ENCODE measurements at places on chromosomes 1 and 21.

DNA sequence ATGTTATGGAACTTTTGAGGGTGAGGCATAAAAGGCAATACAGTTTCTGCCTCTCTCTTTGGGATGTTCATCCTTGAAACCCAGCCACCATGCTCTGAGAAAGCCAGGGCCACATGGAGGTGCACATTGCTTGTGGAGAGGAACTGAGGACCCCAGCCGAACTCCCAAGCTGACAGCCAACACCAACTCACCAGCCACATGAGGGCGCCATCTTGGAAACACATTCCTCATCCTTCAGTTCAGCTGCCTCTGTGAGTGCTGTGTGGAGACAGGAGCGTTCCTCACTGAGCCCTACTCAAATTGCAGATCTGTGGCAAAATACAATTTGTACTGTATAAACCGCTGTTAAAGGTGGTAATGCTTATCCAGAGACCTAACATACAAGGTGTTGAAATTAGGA is 137.5 kb downstream of the GABPA start:
- no peak for DNase-seq

DNA sequence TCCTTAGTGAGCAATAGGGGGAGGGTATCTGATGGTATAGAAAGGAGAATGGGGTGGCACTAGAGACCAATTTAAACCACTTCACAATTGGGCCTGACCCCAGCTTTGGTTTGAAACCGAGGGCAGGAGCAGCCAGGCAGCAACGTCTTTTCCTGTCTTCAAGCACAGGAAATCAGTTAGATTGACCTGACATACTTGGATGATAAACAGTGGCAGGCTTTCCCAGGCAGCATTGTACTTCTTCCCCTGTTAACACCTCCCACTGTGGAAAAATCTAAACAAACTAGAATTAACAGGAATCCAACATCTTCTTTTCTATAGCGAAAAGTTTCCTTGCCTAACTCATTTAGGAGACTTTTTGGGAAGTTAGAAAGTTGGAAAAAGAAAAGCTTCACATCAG is 40.6 kb downstream of the SELL start:
- DNase-seq = no peak

DNA sequence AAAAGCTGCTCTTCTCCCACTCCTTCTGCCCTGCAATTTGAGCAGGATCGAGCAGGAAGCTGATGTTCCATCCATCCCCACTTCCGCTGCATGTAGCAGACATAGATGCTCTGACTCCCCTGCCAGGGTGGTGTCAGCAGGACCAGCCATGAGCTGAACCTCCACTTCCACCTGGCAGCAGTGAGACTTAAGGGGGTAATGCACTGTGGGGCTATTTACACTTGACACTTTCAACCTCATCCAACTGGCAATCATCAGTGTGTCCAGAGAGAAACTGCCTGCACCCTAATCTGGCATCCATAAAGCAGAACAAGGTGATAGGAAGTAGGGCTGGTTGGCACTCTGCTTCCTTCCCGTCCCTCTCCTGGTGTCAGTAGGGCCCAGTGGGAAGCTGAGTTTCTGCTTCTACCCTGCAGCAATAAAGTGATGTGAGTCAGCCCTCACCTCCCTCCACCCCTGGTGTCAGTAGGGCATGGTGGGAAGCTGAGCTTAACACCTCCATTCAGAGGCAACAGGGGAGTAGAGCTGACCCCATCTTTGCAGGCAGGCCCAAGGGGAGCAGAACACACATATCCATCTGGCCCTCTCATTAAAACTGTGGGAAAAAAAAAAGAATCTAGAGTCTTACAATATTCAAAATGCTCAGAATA is 272.3 kb downstream of the PTPRU start:
- no peak for DNase-seq

GRCh38 chr1:59967141-59967697 is 40.6 kb upstream of the CYP2J2 start:
- no peak for DNase-seq

DNA sequence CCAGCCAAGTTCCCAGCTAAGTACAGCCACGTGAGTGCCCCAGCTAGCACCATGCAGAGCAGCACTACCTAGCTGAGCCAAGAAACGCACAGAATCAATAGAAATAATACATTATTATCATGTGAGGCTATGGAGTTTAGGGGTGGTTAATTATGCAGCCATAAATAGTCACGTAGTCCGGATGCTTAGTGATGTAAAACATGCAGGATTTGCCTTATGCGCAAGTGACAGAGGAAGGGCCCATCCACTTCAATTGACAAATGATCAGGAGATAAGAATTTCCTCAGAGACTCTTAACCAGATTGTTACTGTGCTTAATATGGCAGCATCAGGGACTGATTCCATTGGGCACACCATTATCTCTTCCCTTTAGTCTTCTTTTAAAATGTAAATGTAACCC is 44.8 kb upstream of the DUSP10 start:
- DNase-seq = no peak

- DNase-seq = no peak
Observed at GRCh38 chr1:109917051-109917767, 6.6 kb downstream of the CSF1 start.

DNA sequence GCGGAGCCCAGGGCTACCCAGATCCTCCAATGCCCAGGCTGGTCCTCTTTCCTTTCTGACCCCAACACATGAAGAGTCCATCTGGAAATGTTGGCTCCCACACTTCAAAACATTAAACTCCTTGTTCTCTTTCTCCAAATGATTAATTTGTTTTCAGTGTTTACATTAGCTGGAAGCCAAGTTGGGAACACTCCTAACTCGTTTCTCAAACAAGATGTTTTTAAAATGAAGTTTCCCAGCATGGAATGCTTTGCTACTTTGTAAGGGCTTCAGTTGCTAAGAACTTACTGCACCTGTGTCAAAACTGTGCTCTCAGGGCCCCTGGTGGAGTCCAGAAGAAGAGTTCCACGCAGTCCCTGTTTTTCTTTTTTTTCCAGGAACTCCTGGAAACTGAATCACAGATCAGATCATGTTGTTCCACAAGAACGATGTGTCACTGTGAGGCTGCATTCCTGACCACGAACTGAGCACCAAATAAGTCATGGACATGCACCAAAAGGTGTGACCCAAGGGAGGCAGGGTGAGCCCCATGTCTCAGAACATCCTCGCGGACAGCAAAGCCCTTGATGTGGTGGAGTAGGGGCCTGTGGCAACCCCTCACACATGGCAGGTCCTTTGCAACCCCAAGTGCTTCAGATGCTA is 257.3 kb downstream of the KCNJ6 start:
- peak; percentile 52 for DNase-seq

DNA sequence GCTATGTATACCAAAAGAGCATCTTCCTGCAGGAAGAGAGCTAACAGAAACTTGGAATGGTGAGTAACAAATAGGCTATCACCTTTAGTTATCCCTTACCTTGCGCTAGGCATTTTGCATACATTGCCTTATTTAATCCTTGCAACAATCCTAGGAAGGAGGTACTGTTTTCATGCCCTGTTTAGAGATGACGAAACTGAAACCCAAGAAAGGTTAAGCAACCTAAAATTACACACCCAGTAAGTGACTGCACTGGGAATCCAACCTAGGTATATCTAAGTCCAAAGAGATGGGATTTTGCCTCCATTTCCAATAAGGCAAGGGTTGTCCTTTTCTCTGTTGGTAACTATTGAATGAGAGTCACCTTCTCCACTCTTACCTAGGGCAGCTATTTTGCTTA is 144.5 kb downstream of the TM2D1 start:
- no peak for DNase-seq

- DNase-seq = no peak
Observed at GRCh38 chr1:36208978-36209703, 15.1 kb upstream of the THRAP3 start.
